Heart left ventricle (tissue), 16 donors: ENCODE measurements at places on chromosomes 2 and 18.

DNA sequence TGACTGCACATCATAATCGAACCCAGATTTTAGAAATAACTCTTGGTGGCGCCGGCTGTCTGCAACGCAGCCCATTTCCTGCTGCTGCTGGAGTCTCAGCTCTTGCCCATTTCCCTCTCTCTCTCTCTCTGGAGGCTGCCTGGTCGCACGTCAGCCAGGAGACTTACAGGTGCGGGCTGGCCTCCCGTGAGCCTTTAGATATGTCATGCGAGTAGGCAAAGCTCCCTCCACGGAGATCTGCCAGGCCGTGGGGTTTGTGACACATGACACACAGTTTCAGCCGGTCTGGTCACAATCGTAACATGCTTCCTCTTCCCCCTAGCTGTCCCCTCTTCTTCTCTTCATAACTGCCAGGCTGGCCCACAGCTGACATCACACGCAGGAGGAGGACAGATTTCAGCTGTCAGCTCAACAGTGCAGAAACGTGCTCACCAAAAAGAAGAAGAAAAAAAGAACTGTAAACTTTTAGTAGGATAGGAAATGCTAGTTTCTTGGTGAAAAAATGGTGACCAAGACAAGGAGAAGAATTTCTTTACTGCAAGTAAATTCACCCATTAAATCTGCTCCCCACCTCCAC lies 489.3 kb downstream of the ZNF516 start:
- DNase-seq, result no peak

DNA sequence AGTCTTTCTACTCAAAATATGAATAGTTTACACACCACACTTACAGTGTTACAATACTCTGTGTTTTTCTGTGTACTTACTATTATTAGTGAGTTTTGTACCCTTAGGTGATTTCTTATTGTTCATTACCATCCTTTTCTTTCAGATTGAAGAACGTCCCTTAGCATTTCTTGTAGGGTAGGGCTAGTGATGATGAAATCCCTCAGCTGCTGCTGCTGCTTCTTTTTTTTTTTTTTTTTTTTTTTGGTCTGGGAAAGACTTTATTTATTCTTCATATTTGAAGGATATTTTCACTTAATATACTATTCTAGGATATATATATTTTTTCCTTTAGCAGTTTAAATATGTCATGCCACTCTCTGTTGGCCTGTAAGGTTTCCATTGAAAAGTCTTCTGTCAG lies 29.0 kb upstream of the SERPINB2 start:
- DNase-seq, result no peak

- DNase-seq, result no peak
These were observed 231.6 kb upstream of the SMAD2 start for GRCh38 chr18:48161911-48162698.

GRCh38 chr2:240153418-240153817 lies 13.0 kb upstream of the OTOS start:
- DNase-seq, result no peak

DNA sequence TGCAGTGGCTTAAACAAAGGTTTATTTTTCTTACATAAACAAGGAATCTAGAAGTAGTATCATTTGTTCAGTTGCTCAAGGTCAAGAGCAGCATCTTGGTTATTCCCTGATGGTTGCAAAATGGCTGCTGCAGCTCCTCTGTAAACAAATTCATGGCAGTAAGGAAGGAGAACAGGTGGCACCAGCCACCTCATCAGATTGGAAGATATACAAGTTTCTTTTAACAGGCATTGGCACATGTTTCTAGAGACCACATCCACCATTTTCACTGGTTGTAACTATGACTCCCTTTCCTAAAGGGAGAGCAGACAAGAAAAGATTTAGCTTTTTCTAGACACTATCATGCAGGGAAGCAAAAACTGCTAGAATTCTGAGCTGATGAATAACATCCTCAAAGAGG lies 46.3 kb downstream of the PKDCC start:
- DNase-seq, result no peak

- DNase-seq, result no peak
These were observed 52.5 kb downstream of the KCNF1 start for GRCh38 chr2:10964052-10964790.

DNA sequence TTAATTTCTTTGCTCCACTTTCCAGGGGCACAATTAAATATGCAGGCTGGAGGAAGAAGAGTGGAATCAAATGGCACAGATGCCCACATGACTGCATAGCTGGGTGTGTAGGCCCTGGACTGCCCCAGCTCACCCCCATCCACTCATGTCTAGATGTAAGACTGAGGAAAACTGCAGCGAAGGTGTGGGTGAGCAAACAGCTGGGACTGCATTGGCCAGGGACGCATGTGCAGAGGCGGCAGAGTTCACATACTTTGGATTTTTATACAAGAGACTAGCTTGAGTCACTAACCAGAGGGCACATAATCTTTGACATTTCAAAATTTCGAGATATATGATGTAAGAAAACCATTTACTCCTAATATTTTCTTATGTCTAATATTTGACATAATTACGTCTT lies 60.1 kb downstream of the SPIRE1 start:
- no peak for DNase-seq

- no peak for DNase-seq
These were observed 268.3 kb downstream of the PTH2R start for GRCh38 chr2:208674919-208675318.

GRCh38 chr2:37321029-37321682 lies 3.5 kb downstream of the PRKD3 start:
- no peak for DNase-seq

GRCh38 chr2:105753380-105753779 lies 8.7 kb downstream of the NCK2 start:
- DNase-seq, result no peak

DNA sequence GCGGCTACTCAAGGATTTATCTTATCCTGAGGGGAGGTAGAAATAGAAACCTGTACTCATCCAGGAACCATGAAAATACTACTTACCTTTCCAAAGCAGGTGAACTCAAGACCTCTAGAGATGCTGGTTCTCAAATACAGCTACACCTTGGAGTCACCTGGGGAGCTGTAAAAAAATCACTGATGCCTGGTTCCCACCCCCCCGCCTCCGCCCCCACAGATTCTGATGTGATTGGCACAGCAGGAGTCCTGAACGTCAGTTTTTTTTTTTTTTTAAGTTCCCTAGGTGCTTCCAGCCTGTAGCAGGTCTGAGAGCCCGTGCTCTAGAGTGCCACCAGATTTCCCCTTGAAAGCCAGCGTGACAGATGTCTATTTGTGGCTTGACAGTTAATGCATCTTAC lies 113.6 kb downstream of the MRO start:
- DNase-seq, result no peak

DNA sequence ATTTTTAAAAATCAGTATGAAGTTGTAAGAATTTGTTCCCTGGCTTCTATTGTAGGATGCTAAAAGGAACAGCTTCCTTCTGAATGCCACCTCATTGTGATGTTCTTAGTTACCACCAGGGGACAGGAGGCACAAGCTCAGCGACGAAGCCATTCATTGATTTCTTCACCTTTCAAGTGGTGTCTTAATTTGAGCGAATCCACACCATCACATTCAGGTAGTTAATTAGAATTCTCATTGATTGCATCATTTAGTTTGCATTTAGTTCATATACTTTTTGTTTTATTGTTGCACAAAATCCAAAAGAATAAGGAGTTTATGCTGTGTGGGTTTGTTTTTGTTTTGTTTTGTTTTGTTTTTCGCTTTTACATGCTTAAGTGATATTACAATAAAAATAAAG lies 23.1 kb downstream of the CYP27C1 start:
- no peak for DNase-seq

DNA sequence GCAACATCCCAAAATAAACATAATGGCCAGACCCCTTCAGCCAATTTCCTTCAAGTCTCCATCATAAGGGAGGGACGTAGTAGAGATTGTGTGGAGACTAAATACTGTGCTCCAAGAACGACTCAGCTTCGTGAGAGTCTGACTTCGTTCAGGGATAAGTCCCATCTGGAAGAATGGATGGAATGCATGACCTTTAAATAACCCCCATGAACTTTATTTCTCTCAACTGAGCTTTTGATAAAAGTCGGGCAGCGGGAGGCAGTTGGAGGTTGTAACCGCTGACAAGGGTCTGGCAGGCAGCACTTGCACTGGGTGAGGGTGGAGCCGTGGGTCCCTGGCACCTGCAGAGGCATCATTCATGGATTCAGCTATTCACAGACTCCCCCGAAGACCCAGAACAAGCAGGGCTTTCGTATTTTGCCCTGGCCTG lies 115.9 kb downstream of the ZFP36L2 start:
- no peak for DNase-seq

GRCh38 chr2:64291181-64291580 lies 147.0 kb upstream of the PELI1 start:
- no peak for DNase-seq

DNA sequence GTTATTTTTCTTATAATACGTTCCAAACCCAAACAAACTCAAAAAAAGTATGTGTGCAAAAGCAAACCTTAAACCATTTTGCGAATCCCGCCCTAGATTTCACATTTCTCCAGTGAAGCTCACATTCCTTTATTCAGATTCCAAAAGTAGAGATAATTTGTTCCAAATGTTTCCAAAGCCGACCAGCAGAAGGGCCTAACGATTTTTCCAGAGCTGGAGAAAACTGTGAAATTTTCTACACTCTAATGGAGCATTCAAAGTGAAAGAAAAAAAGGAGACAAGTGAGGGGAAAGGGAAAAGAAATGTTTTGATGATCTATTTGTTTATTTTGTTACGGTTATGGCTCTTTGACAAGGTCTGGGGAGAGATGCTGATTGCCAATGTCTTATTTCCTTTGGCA lies 286.5 kb upstream of the SLC14A2 start:
- DNase-seq, result no peak

DNA sequence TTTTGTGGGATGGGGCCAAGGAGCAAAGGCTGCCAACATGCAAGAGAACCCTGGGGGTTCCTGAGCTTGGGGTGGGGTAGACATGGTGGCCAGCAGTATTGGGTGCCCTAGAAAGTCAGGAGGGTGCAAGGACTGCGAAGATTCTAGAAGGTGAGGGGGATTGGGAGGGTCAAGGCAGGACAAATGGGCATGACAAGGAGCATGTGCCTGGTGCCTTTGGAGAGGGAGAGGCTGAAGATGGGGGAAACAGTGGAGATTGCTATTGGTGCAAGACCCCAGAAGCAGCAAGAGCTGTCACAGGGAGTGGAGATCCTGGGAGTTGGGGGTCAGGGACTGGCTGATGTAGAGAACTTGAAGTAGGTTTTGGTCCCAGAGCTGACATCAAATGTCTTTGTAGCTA lies 7.5 kb downstream of the B3GNT2 start:
- DNase-seq, result no peak

DNA sequence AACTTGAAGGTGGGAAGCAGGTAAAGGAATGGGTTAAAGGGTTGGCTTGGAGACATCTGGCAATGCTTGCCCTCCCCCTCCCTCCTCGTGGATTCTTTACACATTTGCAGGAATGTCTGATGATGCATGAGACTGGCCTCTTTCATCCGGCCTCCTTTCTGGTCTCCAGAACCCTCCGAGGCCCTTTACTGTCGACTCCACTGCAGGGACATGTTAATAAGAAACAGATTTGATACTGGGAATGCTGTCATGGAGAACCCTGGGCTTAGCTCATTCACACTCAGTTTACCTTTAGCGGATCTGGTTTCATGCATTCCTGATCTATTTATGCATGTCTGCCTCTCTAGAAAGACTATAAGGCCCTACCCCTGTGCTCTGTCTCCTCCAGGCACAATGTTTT lies 238.7 kb downstream of the TGIF1 start:
- DNase-seq, result no peak

DNA sequence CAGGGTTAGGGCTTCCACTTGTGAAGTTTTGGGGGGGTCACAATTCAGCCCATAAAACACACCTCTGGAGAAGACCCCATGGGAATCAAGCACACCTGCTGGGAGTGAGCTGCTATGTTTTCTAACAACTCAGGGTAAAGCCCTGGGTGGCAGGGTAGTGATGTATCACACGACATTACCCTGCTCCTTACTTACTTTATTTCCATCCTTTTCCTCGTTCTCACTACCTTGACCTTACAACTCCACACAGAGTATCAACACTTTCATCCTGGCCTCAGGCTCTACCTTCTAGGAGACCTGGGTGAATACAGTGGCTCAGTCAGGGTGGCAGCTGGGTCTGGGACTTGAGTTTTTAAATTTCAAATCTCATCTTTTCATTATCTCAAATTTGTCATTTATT lies 290.3 kb downstream of the CYRIA start:
- no peak for DNase-seq

DNA sequence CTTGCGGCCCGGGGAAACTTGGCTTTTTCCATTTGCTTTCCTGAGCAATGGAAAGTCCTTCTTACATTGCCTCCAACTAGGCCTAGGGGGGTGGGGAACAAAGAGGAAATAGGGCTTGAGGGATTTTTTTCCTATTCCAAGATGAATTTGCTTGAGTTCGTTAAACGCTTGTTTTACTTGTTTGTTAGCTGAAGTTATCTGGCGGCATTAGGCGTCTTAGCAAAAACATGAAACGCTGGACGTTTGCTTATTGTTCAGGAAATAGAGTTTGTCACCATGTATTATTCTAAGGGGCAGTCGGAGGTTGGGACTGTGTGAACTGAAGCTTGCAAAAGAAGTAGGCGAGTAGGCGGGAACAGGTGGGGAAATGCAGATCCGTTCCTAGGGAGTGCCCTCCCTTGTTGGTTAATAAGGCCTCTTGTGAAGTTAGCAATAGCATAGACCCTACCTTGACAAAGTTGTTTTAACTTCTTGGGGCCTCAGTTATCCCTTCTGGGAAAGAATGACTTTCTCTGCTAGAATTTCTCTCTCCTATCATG lies 1.9 kb downstream of the CABLES1 start:
- DNase-seq, result no peak

- DNase-seq, result no peak
These were observed 262.3 kb downstream of the TRIB2 start for GRCh38 chr2:12979066-12979465.

GRCh38 chr2:75290600-75291150 lies 91.4 kb upstream of the TACR1 start:
- DNase-seq, result no peak

- DNase-seq, result no peak
These were observed 7.6 kb upstream of the TRIB2 start for GRCh38 chr2:12709207-12709522.

GRCh38 chr2:82043867-82044266 lies 1739.3 kb upstream of the LRRTM1 start:
- DNase-seq, result no peak

DNA sequence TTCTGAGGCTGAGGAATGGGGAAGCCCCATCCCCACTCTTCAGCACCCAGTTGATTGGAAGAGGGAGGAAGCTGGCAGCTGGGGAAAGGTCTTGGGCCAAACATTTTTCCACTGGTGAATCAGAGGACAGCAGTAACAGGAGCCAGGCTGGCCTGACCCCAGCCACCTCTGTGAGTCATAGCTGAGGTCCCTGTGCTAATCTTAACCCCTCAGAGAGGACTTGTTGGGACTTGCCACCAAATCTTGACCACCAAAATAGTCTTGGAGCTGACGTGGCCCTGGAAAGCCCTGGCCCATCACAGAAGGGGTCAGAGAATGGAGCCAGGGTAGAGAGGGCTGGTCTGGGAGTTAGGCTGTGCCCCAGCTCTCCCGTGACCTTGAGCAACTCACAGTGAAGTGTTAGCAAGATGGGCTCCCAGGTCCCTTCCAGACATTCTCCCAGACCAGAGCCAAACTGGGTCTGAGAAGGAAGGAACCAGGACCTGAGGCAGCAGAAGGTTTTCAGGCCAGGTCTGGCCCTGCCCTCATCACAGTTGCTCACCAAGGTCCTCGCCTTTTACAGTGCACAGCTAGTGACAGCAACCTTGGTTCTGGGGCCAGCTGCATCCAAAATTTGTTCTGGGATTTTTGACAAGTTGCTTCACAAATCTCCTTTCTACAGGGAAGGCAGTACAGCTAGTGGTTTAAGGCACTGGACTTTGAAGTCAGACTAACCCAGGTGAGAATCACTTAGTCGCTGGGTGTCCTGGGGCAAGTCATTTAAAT lies 266.6 kb downstream of the CYP26B1 start:
- DNase-seq, result no peak
